ENCODE measurements at places on chromosomes 13 and 19.

DNA sequence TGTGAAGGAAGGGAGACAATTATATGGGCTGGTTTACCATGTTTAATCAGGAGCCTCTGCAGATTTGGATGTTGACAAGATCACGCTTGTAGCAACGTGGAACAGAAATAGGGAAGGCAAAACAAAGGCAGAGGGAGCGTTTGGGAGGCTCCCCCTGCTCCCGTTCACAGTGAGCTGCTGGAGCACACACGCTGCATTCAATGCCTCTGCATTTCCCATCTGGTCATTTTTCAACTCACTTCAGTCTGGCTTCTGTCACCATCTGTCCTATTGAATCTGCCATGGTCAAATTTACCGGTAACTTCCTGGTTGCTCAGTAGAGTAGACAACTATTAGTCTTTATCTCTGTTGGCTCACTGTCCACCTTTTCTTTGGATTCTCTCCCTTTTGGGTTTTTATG is 91.0 kb downstream of the NHLRC3 start:
- no peak for DNase-seq

DNA sequence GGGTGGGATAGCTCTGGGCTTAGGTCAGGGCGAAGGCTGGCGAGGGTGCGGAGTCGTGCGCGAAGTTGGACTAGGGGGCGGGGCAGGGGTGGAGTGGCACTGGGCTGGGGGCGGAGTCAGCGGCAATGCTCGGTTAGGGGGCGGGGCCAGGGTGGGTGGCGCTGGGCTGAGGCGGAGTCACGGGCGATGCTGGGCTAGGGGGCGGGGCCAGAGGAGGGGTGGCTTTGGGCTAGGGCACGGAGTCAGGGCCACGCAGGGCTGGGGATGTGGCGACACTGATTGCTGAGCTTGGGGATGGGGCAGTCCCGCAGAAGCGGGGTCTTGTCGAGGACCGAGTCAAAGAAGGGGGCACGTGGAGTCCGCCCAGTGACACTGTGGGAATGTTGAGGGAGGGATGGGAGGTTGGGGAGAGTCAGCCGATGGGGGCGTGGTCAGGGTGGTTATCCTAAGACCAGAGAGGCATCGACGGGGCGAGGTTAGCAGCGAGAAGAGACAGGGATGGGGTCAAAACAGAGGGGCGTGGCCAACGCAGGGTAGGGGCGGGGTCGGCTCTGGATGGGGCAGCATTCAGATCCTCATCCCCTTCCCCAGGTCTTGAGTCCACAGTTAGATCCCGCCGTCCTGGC is 8.7 kb downstream of the HOMER3 start:
- no peak for DNase-seq

GRCh38 chr19:44903602-44904425 is 1.8 kb upstream of the APOE start:
- DNase-seq = peak; percentile 69

DNA sequence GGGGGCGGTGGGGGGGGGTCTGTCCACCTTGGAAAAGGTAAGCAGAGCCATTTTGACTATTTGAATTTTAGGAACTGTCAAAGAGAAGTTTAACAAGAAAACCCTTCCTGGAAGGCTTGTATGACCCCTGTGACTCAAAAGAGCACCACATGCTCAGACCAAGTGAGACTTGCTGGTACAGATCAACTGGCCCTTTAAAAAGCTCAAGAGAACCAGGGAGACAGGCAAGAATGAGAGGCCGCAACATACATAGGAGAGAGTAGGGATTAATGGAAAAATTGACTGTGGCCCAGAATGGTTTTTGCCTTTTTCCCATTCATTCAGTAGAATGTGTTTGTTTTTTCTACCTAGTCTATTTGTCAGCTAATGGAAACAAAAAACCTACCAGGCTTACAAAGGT is 26.2 kb upstream of the ATP8A2 start:
- DNase-seq = no peak

DNA sequence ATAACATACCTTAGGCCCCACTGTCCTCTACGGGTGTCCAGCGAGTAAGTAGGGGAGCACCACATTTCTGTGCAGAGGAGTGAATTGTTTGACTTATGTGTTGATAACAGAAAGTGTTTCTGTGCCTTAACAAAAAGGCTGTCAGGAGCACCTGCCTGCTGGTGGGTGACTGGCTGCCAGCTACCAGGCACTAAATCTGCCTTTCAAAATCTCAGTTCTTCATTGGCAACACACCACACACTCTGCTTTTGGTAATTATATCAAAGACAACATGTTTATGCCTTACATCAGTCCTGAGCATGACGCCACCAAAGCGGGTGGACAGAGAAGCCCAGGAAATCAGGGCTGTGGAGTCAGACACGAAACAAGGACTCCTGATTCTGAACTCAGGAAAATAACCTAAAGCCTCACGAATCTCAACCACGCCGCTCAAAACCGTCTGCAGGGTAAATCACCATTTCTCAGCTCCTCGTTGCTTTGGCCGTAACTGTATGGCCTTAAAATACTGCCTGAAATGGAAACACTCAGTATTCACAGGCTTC is 105.2 kb upstream of the SOX1 start:
- no peak for DNase-seq

DNA sequence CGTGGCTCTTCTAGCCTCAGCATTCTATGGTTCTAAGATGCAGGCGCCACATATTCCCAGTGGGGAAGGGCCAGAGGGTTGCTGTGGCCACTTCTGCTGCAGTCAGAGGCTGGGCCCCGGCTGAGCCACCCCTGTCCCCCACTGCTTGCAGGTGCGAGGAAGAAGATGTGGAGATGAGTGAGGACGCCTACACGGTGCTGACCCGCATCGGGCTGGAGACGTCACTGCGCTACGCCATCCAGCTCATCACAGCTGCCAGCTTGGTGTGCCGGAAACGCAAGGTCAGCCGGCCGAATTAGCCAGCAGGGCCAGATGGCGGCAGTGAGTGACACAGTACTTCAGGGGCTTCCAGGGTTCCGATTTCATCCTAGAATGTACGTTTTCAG is 2.0 kb downstream of the LHB start:
- DNase-seq = no peak

DNA sequence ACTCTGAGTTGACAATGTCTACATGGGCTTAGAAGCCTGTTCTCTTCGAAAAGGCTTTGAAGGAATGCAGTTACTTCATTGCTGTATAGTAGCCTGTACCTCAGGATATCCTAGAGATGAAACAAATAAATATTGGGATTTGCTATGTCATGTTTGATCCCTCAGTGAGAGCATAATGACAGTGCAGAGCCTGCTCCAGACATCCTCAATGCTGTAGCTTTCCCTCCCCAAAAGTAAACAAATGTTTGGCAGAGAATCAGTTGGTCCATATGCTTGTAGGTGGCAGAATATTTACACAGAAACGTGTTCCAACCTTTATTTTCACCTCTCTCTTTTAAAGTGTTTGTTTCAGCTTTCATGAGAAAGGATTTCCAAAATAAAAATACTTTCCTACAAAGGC is 515.3 kb upstream of the SGCG start:
- no peak for DNase-seq

DNA sequence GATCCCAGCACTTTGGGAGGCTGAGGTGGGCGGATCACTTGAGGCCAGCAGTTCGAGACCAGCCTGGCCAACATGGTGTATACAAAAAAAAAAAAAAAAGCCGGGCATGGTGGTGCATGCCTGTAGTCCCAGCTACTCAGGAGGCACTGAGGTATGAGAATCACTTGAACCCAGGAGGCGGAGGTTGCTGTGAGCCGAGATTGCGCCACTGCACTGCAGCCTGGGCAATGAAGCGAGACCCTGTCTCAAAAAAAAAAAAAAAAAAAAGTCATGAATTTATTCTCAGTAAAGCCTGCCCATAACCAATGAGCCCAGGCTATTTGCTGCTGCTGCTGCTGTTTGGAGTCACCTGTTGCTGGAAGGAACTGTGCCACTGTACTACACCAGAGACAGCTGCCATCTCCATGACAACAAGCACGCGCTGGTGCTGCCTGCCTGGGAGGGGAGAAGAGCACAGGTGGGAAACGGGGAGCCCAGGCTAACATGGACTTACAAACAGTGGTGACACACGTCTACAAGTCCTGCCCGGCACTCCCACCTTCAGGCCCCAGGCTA is 11.3 kb downstream of the ZFR2 start:
- DNase-seq = no peak

GRCh38 chr13:42495255-42495654 is 78.7 kb upstream of the TNFSF11 start:
- peak; percentile 67 for DNase-seq

DNA sequence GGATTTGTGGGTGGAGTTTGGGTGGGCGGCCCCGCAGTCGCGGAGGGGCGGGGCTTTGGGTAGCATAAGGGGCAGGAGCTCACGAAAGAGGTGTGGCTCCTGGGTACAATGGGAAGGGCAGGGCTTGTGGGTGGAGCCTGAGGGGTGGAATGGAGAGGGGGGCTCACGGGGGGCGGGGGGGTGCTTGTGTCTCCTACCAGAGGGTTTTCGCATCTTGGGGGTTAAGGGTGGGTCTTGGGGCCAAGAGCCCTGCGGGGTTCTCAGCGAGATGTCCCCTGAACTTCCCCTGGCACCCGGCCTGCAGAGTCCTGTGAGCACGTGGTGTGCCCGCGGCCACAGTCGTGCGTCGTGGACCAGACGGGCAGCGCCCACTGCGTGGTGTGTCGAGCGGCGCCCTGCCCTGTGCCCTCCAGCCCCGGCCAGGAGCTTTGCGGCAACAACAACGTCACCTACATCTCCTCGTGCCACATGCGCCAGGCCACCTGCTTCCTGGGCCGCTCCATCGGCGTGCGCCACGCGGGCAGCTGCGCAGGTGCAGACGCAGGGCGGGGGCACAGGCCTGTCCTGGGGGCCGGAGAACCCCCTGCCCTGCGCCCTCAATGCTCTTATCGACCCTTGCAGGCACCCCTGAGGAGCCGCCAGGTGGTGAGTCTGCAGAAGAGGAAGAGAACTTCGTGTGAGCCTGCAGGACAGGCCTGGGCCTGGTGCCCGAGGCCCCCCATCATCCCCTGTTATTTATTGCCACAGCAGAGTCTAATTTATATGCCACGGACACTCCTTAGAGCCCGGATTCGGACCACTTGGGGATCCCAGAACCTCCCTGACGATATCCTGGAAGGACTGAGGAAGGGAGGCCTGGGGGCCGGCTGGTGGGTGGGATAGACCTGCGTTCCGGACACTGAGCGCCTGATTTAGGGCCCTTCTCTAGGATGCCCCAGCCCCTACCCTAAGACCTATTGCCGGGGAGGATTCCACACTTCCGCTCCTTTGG is 5.1 kb downstream of the FSTL3 start:
- no peak for DNase-seq

GRCh38 chr13:35489050-35489449 is 12.6 kb upstream of the MAB21L1 start:
- DNase-seq = no peak

- DNase-seq = no peak
These were observed 123.4 kb upstream of the RFC3 start for GRCh38 chr13:33694546-33694945.

- peak; percentile 37 for DNase-seq
These were observed 8.2 kb downstream of the GPC5 start for GRCh38 chr13:91406619-91407018.

DNA sequence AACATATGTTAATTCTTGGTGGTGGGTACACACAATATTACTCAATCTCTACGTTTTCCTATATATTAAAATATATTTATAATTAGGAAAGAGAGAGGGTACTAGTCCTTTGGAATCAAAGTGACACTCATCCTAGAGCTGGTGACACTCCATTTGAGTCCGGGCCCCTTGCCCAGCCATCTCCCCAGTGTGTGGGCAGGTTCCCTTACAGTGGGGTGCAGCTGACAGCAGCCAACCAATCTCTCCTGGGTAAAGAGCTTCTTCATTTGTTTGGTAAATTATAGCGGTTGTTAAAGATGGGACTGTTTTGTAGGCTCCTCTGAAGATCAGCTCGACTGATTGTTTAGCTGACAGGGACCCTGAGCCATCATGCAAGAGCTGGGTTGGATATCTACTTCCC is 37.2 kb upstream of the RGCC start:
- DNase-seq = no peak

DNA sequence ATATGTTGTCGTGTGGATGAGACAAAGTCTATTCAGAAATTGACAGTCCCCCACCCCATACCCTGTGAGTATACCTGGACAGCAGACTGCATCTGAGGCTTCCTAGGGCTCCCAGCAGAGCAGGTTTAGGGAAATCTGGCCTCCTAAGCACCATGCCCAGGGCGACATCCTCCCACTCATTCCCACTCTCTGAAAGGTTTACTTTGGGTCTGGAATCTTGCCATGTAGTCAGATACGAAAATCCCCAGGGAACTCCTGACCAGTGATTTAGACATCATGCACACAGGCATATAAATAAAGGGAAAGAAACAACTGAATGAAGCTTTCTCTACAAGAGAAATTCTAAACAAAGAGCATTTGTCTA is 717 bp upstream of the NALCN start:
- DNase-seq = peak; percentile 70

- DNase-seq = no peak
These were observed 2139.9 kb downstream of the PCDH9 start for GRCh38 chr13:65090186-65090585.

GRCh38 chr13:73058432-73058735 is 421 bp upstream of the KLF5 start:
- no peak for DNase-seq

DNA sequence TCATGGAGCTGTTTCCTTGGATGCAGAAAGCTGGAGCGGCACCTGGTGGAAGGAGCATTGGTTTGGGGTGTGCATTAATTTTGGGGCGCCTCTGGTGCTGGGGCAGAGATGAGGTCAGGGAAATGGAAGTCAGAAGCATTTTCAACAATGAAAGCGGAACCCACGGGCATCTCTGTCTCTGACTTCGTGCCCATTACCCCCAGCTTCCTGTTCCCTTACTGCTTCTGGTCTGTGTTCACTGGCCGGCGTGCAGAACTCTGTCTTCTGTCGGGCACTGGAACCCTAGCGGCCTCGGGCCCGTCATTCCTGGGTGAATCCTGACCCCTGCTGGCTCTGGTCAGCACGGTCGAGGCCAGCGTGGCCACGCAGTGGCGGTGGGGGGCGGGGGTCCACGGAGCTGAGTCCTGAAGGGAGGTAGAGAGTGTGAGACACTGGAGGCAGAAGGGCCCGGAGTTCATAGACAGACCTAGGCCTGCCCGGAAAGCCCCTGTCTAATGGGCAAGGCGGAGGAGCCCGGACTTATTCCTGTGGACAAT is 7.9 kb upstream of the LINGO3 start:
- peak; percentile 35 for DNase-seq

- DNase-seq = peak; percentile 13
These were observed 19.9 kb downstream of the TINCR start for GRCh38 chr19:5547881-5548280.

DNA sequence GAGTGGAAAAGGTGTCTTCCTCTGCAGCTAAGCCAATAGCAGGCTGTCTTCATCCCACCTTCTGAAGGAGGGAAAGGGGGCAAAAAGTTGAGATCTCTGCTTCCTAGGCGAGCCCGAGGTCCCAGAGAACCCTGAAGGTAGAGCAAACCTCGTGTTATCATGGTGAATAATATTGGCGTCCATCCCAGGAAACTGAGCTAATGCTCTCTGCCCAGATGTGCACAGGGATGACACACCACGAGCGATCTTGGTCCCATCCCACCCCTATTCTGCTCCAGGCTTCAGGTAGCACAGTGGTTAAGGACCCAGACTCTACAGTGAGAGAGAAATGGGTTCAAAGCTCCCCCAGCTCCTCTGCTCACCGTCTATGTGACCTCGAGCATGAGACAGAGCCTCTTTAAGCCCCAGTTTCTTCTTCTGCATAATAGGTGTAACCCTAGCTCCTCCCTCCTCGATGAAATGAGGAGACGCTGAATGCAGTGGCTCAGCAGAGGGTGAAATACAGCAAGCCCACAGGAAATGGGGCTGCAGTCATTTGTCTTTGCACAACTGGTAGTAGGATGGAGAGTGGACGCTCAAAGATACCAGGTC is 9.9 kb upstream of the CEACAM20 start:
- peak; percentile 5 for DNase-seq

Data from brain microvascular endothelial cell (primary cell).